ENCODE measurements at places on chromosomes 3 and 15.

DNA sequence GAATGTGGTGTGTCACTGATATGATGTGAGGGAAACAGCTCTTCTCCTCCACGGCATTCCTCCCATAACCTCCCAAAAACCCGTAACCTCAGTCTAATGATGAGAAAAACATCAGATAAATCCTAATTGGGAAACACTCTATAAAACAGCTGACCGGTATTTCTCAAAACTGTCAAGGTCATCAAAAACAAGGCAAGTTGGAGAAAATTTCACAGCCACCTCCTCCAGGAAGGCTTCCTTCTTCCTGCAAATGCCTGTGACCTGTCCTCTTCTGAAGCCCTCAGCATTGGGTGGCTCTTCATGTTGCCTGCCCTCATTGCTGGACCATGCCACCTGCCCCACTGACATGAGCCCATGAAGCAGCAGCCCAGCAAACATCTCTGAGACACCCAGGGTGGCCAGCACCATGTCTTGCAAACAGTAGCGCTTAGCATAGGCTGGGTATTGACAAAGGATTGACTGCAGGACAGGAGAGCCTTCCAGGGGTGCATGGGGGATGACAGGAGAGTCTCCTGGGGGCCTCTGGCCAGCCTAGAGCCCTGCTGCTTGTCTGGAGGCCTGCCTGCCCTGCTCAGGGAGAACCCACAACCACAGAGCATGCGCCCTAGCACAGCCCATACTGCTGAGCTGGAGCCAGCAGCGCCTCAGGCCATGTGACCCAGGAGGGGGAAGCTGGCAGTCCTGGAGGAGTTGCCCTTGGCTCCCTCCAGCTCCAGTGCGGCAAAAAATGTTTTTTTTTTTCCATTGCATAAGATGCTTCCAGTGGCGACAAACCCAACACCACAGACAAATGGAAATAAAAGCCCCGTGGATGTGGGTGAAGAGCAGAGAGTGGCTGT, 49.7 kb downstream of the XXYLT1 start:
- DNase-seq: no peak

GRCh38 chr3:190646996-190647395, 133.1 kb downstream of the IL1RAP start:
- no peak for DNase-seq

DNA sequence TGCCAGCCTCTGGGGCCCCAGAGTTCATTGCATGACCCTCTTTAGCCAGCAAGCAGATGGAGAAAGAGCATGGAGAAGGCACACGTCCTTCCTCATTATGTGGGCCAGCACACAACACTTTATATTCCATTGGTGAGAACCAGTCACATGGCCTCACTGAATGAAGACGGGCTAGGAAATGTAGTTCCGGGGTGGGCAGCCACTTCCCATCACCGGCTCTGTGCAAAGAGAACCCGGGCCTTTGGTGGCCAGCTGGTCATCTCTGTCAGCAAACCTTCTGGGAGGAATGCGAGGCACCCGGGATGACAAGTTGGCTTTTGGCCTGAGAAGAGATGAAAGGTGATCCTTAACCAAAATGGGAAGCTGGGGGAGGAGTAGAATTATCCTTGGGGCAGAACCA, 90.2 kb upstream of the VGLL4 start:
- no peak for DNase-seq

DNA sequence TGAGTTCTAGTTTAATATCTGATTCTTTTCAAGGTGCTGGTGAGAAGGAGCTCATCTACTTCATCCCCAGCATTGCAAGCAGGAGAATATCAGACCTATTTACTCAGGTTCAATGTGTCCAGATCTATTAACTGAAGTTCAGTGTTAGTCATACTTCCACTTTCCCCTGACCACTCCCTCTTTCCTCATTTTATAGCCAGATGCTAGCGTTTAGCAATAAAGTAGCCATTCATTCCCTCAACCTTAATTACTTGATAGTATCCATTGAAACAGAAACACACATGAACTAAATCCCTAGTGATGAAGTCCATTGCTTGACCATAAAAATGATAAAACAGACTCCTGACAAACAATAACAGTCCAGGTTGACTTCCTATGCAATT, 60.0 kb downstream of the RPL22L1 start:
- DNase-seq: no peak

DNA sequence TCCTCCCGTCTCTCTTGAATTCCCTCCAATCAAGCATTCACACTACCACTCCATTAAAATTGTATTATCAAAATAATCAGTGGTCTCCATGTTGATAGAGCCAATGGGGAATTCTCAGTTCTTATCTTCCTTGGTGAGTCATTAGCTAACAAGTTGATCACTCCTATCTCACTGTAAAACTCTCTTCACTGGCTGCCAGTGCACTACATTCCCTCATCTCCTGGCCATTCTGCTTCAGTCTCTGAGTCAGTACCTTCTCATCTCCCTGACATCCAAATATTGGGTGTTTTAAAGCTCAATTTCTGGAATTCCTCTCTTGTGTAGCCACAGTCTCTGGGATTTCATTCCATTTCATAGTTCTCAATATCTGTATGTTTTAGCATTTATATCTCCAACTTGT, 175.2 kb downstream of the ALDH1A2 start:
- DNase-seq: no peak

All from NCI-H1092 (cell line).